ENCODE measurements at places on chromosomes 7 and 10. TPM values are rescaled to one million over a fixed set of nuclear protein-coding genes. Genes with fewer than 3 reads are reported as not detected.

The SLC39A12 gene
- not detected for total RNA-seq

The GPR158 gene
- total RNA-seq = not detected

The SGCE gene
- 53.3 TPM for total RNA-seq

The MICU1 gene
- total RNA-seq = 42.3 TPM

The HOXA11 gene
- total RNA-seq = 16.7 TPM

The PTF1A gene
- not detected for total RNA-seq

The APBB1IP gene
- not detected for total RNA-seq

The HECTD2 gene
- 10.7 TPM for total RNA-seq

The FAM25C gene
- not detected for total RNA-seq

The TUBB8 gene
- total RNA-seq = not detected

The ADAMTS14 gene
- total RNA-seq = not detected

The TEX47 gene
- not detected for total RNA-seq

The RBP4 gene
- total RNA-seq = not detected

The INSYN2A gene
- total RNA-seq = not detected

The ZEB1 gene
- 117 TPM for total RNA-seq

The ARMH3 gene
- total RNA-seq = 16.6 TPM

The RAPGEF5 gene
- total RNA-seq = 43.2 TPM

The ERVW-1 gene
- not detected for total RNA-seq

The PAPOLB gene
- 0.07 TPM for total RNA-seq

The RNF148 gene
- 0.83 TPM for total RNA-seq

The PDE1C gene
- 2.9 TPM for total RNA-seq

The STEAP4 gene
- total RNA-seq = not detected

The ARL4A gene
- total RNA-seq = 30.7 TPM

The GIMAP2 gene
- total RNA-seq = 26.2 TPM

The RBM33 gene
- 62.9 TPM for total RNA-seq

The DNAJC1 gene
- 19.7 TPM for total RNA-seq

The ITGA8 gene
- 0.12 TPM for total RNA-seq

The KCNIP2 gene
- total RNA-seq = 3.0 TPM

The OR2A12 gene
- not detected for total RNA-seq

The SCIN gene
- total RNA-seq = 0.69 TPM

The LRRC18 gene
- total RNA-seq = not detected

The ANXA8L1 gene
- not detected for total RNA-seq

The ZNF425 gene
- 2.0 TPM for total RNA-seq

The PDZD7 gene
- 0.55 TPM for total RNA-seq
